ENCODE measurements at places on chromosomes 11 and 22. TPM values are rescaled to one million over a fixed set of nuclear protein-coding genes. Genes with fewer than 3 reads are reported as not detected.

OR10G6 gene
- total RNA-seq, result not detected

VPREB1 gene
- not detected for total RNA-seq

GRCh38 chr11:129040934-129041333, 98.3 kb upstream of the TP53AIP1 start:
- DNase-seq, result no peak

DNA sequence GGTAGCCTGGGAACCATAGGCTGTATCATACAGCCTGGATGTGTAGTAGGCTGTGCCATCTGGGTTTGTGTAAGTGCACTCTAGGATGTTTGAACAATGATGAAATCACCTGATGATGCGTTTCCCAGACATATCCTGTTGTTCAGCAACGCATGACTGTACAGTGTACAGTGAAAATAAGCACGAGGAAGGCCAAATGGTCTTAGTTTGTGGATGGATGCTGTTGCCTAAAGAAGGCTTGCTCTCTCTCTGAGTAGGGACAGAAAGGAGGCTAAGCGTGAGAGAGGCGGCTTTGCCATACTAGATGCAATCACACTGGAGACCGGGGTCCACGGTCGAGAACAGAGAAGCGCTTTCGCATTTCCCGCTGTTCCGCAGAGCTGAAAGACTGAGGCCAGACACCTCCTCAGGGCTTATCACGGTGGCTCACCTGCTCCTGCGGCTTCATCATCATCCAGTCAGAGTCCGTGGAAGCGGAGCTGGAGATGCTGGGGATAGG, 27.6 kb upstream of the APLP2 start:
- no peak for DNase-seq

DNA sequence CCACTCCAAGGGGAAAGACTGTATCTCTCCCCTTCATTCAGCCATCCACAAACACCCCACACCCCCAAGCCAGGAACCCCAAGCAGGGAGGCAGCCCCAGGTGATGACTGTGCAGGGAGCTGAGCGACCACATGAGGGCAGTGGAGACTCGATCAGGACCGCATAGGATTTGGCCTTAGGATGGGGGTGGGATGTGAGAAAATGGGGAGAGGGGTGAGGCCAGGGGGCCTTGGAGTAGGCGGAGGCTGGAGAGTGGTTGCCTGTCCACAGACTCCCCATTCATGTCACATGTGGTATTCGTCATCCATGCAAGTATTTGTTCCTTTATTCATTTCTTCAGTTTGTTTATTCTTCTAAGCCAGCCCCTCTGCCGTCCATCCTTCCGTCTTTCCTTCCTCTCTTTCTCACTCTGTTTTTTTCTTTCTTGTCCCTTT, 2.7 kb upstream of the RHOD start:
- DNase-seq, result peak; percentile 77

LRRN4CL gene
- 1.0 TPM for total RNA-seq

VSIG10L2 gene
- total RNA-seq, result not detected
